ENCODE measurements at places on chromosomes 2 and 18.
A peak's percentile ranks its signal among the peaks of the same experiment; 100 is the strongest.

GRCh38 chr2:128027278-128027800 lies 520 bp downstream of the SAP130 start:
- DNase-seq: peak; percentile 97

GRCh38 chr2:67008155-67008554 lies 389.0 kb upstream of the ETAA1 start:
- DNase-seq: no peak

DNA sequence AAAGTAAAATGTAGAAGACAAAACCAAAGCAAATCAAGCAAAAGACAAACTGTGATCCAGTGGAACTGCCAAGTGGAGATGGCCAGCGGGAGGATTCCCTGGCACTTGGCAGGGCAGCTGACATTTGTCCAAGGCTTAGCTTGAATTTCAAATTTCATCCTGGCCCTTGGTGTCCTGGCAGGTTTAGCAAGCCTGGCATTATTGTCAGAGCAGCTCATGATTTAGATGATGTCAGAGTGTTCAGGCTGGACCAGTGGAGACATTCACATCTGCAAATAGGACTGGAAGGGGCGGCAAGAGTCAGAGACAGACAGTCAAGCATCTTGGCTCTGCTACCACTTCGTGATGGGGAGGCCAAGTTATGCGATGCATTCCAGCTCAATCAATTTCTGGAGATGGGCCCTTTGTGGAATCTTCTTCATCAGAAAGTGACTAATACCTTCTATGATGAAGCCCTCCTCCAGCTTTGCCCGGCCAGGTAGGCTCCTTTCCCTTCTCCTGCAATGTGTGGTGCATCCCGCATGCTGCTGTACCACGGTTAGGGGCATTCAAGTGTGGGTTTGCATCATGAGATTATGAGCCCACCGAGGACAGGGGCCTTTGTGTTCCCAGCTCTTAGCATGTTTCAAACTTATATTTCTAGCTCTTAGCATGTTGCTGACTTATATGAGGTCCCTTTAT lies 199.7 kb downstream of the ANKRD30B start:
- no peak for DNase-seq

GRCh38 chr2:116761864-116762263 lies 1052.6 kb upstream of the DDX18 start:
- DNase-seq: no peak

GRCh38 chr2:204108330-204108751 lies 171.8 kb downstream of the ICOS start:
- DNase-seq: peak; percentile 59

GRCh38 chr18:68985172-68985820 lies 187.4 kb downstream of the CCDC102B start:
- no peak for DNase-seq

DNA sequence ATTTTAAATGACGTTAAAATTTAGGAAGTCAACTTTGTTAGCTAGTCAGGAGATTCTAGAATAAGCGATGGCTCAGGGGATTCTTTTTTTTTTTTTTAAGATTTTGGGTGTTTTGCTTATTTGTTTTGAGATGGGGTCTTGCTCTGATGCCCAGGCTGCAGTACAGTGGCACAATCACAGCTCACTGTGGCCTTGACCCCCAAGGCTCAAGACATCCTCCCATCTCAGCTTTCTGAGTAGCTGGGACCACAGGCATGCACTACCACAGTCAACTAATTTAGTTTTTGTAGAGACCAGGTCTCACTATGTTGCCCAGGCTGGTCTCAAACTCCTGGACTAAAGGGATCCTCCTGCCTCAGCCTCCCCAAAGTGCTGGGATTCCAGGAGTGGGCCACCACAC lies 16.9 kb downstream of the ATL2 start:
- no peak for DNase-seq

DNA sequence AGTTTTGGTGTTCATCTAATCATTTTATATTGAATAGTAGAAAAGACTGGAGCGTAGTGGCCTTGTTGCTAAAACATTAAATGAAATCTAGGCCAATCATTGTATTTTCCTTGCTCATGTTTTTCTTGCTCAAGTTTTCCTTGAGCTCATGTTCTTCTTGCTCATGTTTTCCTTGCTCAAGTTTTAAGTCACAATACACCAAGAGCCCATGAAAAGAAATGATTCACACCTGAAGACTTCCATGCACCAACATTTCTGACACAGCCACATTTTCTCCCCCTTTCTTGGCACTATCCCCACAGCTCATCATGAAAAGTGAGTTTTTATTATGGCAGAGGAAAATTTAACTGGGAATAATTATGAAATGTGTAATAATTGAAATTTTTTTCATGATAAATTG lies 92.0 kb downstream of the LRP1B start:
- DNase-seq: no peak

- no peak for DNase-seq
Observed at GRCh38 chr2:19843992-19844515, 57.7 kb downstream of the TTC32 start.

DNA sequence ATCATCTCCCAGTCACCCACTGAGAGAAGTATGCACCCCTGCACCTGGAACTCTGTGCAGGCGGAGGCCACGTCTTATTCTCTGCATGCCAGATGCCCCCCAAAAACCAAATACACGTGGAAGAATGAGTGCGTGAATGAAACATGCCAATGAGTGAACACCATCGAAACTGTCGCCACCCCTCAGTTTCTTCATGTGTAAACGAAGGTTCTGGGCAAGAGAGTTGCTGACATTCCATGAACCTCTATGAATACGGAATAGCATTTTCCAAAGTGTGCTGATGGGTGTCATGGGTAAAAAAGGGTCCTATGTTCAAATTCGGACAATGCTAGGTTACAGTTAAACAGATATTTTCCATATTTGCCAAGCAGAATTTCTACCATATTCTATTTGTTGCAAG lies 19.8 kb downstream of the FER1L5 start:
- no peak for DNase-seq

- DNase-seq: peak; percentile 51
Observed at GRCh38 chr2:157404363-157404762, 39.5 kb downstream of the CYTIP start.

GRCh38 chr2:25529034-25529433 lies 144.3 kb downstream of the DTNB start:
- DNase-seq: no peak

DNA sequence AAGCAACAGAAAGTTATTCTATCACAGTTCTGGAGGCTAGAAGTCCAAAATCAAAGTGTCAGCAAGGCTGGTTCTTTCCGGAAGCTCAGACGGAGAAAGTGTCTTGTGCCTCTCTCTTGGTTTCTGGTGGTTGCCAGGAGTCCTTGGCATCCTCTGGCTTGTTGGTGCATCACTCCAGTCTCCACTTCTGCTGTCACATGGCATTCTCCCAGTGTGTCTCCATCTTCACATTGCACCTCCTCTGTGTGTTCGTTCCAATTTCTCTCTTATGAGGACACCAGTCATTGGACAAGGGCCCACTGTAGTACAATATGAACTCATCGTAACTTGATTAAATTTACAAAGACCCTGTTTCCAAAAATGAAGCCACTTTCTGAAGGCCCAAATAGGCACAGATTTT lies 175.4 kb upstream of the ATP5MC3 start:
- no peak for DNase-seq

DNA sequence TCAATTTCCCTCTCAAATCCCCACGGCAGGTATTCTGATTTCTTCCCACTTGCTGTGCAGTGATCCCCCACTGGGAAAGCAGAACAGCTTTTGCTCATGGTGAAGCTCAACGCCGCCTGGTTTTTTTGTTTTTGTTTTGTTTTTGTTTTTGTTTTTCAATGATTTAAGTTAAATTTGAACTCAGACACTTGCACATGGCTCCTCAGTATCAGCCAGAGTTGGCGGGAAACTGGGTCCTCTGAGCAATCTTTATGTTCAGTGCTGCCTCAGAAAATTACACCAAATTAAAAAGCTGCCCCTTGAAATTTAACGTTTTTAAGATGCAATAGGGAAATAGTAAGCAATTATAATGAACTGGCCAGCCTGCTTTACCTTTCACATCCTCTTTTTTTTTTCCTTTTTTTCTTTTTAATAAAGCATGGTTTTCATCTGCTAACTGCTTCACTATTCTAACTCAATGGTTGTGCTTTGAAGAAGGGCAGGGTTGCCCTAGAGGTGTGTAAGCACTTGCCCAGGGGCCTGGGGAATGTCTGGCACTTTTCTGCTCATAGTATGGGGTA lies 277.0 kb upstream of the HNRNPA3 start:
- no peak for DNase-seq

GRCh38 chr18:39435996-39436395 lies 1870.4 kb upstream of the CELF4 start:
- no peak for DNase-seq

GRCh38 chr18:55328301-55328700 lies 259.7 kb downstream of the TCF4 start:
- DNase-seq: no peak

GRCh38 chr2:39608686-39609441 lies 56.9 kb upstream of the TMEM178A start:
- DNase-seq: no peak

DNA sequence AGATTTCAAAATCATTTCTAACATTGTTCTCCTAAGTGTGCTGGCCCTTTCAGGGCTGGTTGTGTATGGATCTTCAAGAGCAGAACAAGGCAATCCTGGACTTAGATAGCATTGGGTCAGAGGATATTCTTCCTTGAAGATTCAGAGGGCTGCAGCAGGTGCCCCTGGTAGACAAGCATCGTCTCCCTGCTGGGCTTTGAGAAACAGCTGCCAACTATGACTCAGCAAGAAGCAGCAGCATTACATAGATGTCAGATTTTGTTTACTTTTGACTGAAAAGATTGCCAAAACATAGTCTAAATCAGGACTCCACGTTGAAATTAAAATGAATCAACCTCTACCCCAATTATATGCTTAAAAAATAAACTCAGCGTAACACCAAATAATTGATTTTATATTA lies 618.8 kb downstream of the SOCS6 start:
- no peak for DNase-seq

GRCh38 chr2:6780765-6781274 lies 84.9 kb downstream of the CMPK2 start:
- peak; percentile 82 for DNase-seq

- no peak for DNase-seq
Observed at GRCh38 chr2:166773308-166773949, 114.9 kb upstream of the XIRP2 start.

DNA sequence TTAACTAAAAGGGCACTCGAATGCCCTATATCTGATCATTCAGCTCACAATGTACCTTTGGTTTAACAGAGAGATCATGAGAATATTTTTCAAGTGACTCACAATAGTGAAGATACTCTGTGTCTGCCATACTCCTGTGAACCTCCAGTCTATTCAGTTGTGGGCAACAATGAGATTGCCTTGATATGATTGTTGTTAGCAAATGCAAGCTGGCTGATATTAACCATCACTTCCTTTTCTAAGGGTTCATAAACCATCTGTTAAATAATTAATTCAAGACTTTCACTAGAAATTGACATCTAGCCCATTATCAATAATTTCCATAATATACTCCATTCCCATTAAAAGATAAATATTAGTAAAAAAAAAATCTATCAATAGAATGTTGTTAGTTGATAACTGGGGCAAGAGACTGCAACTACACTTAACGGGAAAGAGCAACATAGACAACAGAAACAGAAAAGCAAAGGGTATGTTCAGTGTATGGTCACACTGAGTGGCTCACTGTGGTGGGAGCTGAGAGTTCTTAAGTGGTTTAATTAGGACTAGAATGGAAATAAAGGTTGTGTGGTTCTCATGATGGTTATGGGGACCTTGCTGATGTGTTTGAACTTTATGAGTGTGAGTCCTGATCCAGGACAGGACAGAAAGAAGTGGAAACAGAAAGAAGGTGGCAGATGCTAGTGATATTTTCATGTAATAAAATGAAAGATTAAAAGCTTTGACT lies 11.9 kb downstream of the IL18RAP start:
- DNase-seq: no peak

DNA sequence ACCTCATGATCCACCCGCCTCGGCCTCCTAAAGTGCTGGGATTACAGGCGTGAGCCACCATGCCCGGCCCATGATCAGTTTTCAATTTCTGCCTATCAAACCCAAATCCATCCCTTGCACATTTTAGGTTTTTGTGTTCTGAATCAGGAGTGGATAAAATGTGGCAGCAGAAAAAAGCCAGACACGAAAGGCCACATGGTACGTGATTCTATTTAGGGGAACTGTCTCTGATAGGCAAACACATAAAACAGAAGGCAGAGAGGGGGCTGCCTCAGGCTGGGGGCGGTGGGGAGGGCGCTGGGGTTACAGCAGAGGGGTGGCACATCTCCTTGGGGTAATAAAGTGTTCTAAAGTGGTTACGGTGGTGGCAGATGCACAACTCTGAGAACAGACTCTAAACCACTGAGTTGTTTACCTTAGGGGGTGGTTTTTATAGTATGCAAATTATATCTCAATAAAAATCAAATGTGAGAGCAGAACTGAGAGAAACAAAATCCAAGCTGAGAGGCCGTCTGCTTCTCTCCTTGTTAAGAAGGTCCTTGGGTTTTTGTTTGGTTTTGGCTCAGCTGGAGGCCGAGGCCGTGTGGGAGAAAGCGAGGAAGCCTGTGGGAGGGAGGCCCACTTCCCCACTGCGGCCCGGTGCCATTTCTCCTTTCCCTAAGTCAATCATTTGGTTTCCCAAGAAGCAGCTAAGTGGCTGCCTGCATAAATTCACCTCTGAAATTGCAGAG lies 78.0 kb downstream of the SOWAHC start:
- DNase-seq: peak; percentile 30

- DNase-seq: no peak
Observed at GRCh38 chr18:22026889-22027288, 142.5 kb upstream of the GATA6 start.

DNA sequence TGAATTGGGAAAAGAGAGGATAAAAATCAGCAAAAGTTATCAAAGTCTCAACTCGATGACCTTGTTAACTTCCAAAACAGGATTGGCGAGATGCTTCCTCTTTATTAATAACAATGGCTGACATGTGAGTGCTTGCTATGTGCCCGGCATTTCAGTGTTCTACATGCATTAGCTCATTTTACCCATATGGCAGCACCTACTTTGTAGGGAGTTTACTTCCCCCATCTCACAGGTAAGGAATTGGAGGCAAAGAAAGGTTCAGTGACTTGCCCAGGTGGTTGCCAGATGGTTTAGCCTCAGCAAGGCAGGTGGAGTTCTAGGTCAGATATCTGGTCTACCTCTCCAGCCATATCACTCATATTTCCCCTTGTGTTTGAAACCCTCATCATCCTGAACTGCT lies 12.4 kb downstream of the TFCP2L1 start:
- DNase-seq: no peak

DNA sequence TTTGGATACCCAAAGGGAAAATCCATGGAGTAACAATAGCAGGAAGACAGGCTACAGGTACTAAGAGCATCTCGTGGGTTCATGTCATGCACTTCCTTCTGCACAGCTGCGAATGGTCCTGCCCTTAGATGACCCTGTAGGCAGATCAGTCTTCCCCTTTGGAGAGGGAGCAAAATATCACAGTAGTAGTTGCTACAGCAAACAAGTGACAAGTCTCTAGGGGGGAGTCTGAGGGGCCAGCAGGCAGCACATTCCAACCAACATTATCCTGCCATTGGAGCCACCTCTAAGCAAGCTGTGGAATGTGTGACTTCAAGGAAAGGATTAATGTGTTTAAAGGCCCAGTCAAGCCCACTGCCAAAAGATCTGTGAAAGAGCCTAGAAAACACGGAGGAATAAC lies 273.2 kb upstream of the PARD3B start:
- no peak for DNase-seq
